Activated CD4-positive, alpha-beta T cell treated with anti-CD3 and anti-CD28 coated beads, Interleukin-2, amount 50 U/mL, for 16 hours (primary cell): ENCODE measurements at places on chromosomes 4 and X.
A peak's percentile ranks its signal among the peaks of the same experiment; 100 is the strongest.

GRCh38 chr4:73870768-73871167 lies 1.6 kb downstream of the CXCL1 start:
- DNase-seq, result no peak

DNA sequence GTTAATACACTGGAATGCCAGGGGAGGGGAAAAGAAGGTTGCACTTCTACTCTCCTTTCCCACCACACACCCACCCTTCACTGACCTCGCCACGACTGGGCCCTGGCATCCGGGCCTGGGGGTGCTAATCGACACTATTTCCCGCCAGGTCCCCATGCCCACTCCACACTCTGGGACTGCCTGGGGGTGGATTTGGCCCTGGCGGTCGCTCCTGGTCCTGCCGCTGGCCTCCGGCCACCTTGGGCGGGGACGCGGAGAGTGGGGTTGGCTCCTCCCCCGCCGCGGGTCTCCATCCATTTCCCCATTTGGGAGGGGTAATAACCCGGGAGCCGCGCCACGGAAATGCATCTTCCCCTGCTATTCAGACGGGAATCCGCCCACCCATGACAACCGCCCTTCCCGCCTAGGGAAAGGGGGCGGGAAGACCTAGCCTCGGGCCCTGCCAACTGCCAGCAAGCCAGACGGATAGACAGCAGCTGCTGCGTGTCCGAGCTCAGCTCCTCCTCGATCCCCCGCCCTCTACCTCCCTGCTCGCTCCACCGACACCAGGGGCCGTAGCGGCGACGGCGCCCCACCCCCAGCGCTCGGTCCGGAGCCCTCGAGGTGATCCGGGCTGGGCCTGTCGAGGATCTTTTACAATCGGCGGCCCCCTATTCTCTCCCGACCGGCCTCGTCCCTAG lies 78.1 kb downstream of the RLIM start:
- DNase-seq, result peak; percentile 7

- DNase-seq, result no peak
Observed at GRCh38 chrX:123648028-123648810, 84.6 kb downstream of the THOC2 start.

- no peak for DNase-seq
Observed at GRCh38 chr4:654871-655463, 19.1 kb downstream of the ATP5ME start.

GRCh38 chr4:187840814-187841213 lies 154.8 kb upstream of the ZFP42 start:
- DNase-seq, result no peak

DNA sequence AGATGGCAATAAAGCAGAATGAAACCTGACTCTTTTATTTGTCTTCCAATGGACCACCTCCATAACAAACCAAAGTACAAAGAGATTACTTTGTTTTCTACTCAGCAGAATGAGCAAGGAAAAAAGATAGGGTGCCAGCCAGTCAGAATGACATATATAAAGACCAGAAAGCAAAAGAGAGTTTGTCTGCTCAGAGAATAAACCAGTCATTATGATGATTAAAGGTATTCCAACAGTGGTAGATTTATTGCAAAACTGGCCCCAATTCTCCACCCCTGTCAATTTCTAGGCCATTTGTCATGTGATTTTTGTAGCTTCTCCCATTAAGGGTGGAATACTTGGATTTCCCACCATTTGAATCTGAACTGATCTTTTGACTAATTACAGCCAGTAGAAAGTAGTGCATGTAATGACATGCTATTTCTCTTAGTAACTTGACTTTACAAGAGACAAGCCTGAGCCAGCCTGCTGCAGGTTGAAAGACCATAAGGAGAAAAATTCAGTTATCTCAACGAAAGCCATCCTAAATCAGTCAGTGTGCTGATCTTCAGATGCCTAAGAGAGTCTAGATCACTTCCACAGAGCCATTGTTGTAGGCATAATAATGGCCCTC lies 203.1 kb downstream of the EPHA5 start:
- no peak for DNase-seq

DNA sequence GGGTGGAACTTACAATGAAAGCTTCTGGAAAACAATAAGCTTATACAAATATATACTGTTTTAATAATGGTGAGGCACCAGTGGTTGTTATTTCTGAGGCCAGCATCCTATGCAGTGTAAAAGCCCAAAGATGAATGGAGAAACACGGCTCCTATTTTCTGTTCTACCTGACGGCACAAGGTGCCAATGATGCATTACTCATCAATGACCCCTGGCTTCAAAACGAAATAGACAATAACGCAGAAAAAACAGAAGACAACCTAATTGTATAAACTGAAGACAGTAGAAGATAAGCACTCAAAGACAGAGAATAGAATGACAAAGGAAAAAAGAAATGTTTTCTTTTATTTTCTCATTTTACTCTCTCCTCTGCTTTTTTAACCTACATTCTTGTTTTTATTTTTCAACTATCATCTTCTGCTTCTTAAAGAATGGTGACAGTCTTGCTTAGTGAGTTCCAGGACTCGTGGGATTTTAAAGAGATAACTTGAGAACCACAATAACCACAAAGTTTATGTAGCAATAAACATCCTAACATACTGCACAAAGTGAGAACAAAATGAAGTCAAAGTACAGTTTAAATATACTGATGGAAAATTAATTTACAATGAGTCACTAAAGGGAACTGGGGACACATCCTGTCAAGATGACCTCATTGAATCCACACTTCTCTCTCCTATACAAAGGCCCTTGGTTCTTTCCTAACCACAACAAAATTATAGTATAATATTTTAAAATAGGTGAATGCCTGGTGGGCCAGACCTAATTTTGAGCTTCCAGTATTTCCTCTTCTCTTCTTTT lies 169.8 kb downstream of the BTC start:
- no peak for DNase-seq

DNA sequence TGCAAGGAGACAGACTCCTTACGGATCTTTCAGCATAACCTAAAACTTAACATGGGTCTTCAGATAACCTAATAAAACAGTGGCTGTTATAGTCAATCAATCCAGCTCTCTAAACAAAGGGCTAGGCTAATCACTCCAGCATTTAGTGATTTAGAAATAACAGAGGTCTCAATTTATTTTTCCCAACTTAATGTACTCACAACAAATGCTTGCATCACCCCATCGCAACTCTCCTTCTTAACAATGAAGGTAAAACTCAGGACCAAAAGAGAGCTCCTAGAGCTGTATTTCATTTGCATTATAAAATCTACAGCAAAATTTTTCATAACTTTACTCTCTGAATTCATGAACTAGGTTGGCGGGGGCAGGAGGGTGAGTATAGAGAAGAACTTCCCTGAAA lies 1.1 kb downstream of the LIN54 start:
- DNase-seq, result no peak

DNA sequence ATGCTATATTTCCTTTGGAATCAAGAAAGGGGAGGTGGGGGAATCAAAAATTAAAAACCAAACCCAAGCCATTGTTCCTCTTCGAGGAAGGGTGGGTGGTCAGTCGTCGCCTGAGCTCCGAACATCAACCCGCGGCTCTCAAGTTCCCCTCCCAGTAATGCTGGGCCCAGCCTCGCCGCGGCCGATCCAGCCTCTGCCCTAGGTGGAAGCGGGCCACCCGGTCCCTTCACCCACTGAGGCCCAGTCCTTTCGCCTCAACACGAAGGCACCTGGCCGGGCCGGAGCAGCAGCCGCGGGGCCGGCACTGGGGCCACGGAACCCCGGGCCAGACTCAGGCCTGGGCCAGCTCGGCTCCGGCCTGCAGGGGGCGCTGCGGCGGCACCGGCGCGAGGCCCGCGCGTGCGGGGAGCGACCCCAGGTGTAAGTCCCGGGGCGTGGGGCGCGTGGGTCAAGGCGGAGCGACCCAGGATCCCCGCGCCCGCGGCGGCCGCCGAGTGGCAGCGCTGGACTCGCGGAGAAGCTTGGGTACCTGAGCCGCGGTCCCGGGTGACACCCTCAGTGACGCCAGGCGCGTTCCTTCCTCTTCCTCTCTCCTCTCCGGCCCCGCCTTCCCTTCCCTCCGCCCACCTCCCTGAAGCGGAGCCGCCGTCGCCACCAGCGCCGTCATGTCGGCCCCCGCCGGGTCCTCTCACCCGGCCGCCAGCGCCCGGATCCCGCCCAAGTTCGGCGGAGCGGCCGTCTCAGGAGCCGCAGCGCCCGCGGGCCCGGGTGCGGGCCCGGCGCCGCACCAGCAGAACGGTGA lies at the start of gene SEC24B:
TSS of gene SEC24B (plus strand) at position 611 of the 802 bp plus-strand sequence. CDS start at position 666, 55 bp downstream.
- DNase-seq, result peak; percentile 92

DNA sequence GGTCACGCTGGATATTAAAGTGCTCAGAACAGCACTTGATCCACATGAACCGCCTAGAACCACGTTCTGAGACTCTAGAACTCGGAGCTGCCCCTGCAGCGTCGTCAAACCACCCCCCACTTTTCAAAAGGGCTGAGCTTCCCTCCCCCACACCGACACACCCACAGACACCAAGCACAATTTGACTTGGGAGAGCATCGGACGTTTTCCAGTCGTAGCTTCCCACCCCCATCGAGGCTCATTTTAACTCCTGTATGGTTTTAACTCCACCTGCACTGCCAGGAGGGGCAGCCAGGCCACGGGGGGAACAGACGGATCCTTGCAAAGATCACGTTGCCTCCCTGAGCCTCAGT lies 26.3 kb downstream of the PPP2R2C start:
- DNase-seq, result no peak

DNA sequence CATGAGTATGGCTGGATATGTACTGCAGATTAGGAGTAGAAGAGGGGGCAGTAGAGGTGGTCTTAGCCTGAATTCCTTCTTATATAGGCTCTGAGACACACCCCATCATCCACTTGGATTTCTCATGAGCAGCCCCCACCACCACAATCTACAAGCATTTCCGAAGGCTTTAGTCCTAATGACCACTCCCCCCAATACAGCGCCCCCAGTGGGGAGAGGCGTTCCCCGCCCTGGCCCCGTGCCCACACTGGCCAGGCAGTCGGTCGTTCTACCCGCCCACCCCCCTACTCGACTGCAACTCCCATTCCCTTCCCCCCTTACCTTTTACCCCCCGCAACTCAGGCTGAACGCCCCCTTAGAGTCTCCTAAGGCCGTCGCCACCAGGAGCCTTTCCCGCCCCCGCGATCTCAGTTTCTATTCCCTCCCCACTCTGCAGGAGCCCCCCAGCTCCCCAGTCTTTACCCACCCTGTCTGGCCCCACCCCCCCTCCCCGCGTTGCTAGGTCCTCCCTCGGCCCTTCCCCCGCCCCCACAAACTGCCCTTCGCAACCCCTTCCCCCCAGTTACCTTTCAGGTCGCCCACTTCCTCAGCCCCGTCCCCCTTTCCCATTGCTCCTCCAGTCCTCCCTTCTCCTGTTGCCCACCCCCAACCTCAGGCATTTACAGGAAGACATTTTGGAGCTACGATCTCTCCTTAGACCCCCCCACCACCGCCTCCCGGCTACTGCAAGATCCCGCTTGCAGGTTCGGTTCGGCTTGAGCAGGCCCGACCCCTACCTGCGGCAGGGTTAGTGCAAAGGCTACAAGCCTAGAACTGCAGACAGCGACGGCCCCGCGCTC lies 468 bp downstream of the ZMYM3 start:
- DNase-seq, result peak; percentile 41

- DNase-seq, result no peak
Observed at GRCh38 chrX:108216919-108217571, 125.5 kb downstream of the ATG4A start.

DNA sequence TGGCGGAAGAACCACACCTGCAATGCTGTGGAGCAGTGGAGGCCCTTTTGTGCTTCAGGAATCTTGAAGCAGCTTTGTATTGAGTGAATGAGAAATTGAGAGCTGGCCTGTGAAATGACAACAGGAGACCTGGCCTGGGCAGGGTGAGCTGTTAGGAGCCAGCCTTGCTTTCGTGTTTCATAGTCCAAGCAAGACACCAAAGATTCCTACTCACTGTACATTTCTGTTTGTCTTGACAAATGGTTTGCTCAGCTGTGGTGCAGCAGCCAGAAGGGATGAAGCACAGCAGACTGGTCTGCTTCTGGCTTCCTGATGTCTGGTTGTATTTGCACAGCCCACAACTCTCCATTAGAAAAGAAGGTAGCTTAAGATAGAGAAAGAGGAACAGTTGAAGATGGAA lies 96.5 kb downstream of the GATB start:
- DNase-seq, result no peak

GRCh38 chr4:54687887-54688841 lies 30.4 kb downstream of the KIT start:
- no peak for DNase-seq

DNA sequence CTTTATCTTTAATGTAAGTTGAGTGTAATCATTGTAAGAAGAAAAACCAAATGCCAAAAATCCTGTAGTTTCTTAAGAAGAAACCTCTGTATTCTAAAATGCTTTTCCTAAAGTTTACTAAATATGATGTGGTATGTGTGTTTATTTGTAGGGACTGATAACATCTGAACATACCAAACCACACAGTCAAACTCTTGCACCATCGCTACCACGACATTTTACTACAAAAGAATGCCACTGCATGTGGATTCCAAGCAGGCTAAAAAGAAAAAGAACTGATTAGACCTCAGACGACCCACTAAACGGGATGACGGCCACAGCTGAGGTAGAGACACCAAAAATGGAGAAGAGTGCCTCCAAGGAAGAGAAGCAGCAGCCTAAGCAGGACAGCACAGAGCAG lies 46.1 kb downstream of the LAS1L start:
- no peak for DNase-seq

DNA sequence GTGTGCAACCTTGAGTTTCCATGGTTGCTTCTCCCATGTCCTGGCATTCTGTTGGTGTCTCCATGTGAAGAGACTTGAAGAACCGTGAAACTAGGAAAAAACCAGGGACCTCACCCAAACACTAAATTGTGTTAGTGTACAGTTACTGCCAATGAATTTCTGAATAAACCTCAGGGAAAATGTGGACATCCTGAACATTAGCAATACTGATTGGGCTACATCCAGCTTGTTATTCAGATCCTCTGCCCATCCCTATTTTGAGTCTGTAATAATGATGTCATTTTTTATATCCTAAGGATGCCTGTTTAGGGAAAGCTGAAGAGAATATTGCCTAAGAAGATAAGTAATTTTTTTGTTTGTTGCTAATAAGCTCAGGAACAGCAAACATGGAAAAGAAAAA lies 262.7 kb downstream of the TMA16 start:
- no peak for DNase-seq

GRCh38 chr4:123952530-123953274 lies 556.1 kb downstream of the SPRY1 start:
- DNase-seq, result no peak

DNA sequence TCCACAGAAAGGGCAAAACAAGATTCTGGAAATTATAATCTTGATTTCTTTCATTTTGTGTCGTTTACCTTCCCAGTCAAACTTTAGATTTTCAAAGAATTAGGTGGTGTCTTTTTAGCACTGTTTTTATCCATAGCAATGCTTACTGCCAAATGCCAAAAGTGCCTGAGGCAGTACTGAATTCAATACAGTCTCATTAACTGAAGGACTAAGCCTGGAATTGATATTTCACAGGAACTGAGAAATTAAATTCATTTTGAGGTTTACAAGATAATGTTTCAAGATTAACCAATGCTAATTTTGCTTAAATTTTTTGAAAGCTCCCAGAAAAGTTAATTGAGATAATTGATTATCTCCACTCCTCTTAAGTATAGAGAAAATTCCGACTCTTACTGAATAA lies 68.8 kb upstream of the ARHGAP24 start:
- no peak for DNase-seq
